ENCODE measurements at places on chromosomes 3 and 15.

DNA sequence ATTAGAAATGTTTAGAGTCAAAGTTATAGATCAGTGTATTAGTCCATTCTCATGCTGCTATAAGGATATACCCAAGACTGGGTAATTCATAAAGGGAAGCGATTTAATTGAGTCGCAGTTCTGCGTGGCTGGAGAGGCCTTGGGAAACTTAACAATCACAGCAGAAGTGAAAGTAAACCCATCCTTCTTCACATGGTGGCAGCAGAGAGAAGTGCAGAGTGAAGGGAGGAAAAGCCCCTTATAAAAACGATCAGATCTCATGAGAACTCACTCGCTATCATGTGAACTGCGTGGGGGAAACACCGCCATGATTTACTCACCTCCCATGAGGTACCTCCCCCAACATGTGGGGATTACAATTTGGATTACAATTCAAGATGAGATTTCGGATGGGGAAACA is 871.5 kb downstream of the DIPK2A start:
- DNase-seq: no peak

GRCh38 chr3:188583341-188584161 is 429.6 kb downstream of the LPP start:
- DNase-seq: no peak

GRCh38 chr3:33186524-33187367 is 31.9 kb downstream of the SUSD5 start:
- DNase-seq: no peak

DNA sequence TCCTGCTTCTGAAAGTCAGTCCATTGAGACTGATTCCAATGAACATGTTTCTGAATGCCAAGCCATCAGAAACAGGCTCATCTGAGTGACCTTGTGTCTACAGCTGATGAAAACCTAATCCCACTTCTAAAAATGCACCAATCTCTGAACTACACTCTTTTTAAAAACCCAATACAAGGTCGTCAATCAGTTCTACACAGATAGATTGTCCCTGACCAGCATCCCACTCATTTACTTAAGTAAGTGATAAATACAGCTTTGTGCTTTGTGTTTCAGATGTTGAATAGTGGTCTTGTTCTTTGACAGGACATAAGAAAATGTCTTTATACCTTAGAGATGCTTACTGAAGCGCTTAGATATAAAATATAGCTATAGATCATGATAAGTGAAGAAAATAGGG is 20.2 kb upstream of the SCG3 start:
- no peak for DNase-seq

DNA sequence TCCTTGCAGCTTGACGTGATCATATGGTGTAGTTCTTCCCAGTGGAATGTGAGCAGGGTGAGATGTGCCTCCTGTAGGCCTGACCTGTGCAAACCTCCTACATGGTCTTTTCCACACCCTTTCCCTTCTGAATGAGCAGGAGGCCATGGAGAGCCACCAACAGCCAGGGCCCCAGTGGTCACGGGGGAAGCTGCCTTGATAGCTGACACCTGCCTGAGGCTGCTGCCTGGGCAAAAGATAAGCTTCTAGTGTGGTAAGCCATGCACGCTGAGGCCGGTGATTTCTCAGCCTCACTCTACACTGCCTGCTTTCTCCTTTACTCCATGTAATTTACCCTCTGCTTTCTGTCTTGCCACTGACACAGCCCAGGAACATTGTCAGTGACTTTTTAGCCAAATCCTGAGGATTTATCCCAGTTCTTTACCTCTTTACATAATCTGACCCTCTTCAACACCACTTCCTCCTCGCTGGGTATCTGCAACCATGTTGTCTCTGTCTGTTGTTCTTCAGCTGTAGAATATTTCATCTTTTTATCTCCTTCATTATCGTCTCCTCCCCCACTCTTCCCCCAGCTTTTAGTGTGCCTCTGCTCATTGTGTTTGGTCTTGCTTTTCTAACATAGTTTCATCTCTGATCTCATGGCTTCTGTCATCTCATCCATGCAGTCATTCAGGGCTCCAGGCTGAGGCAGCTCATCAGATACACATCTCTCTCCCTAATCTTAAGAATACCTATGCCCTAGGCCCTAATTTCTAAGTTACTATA is 11.2 kb upstream of the KBTBD12 start:
- DNase-seq: no peak

GRCh38 chr15:67023517-67024313 is 41.7 kb upstream of the SMAD3 start:
- DNase-seq: no peak

GRCh38 chr15:62899090-62899493 is 143.5 kb upstream of the TPM1 start:
- no peak for DNase-seq

- DNase-seq: no peak
These were observed 711.1 kb upstream of the GOLIM4 start for GRCh38 chr3:168806871-168807270.

GRCh38 chr15:80831606-80832224 is 52.5 kb downstream of the CEMIP start:
- DNase-seq: no peak

- DNase-seq: no peak
These were observed 148.4 kb downstream of the TNIK start for GRCh38 chr3:171311784-171312183.

GRCh38 chr3:40534283-40534682 is 9.5 kb downstream of the ZNF621 start:
- no peak for DNase-seq

DNA sequence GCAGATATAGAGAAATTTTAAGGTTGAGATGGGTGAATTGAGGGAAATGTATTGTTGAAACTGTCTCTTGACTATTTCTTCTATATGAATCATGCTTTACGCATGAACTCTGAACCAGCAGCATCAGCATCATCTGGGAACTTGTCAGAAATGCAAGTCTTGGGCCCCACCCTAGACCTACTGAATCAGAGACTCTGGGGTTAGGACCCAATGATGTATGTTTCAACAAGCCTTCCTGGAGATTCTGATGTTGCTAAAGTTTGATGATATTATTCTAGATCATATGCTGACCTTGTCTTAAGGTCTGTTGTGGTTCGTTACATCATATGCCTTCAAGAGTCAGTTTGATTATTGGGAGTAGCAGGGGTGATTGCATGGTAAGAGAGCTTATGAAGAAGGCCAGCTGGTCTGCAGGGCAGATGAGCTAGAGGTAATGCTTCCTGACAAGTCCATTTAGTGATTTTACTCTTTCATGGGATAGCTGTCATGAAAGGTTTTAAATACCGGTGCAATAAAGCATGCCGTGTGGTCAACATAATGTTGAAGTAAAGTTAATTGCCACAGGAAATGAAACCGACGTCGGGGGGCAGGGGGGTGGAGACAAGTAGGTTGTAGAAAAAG is 152.4 kb upstream of the MRPL3 start:
- no peak for DNase-seq

GRCh38 chr3:63800097-63800496 is 19.0 kb upstream of the C3orf49 start:
- DNase-seq: no peak
